ENCODE measurements at places on chromosomes 7 and 10. TPM values are rescaled to one million over a fixed set of nuclear protein-coding genes. Genes with fewer than 3 reads are reported as not detected.

GRCh38 chr10:16116404-16117304 lies 256.3 kb upstream of the MINDY3 start:
- no peak for DNase-seq

DNA sequence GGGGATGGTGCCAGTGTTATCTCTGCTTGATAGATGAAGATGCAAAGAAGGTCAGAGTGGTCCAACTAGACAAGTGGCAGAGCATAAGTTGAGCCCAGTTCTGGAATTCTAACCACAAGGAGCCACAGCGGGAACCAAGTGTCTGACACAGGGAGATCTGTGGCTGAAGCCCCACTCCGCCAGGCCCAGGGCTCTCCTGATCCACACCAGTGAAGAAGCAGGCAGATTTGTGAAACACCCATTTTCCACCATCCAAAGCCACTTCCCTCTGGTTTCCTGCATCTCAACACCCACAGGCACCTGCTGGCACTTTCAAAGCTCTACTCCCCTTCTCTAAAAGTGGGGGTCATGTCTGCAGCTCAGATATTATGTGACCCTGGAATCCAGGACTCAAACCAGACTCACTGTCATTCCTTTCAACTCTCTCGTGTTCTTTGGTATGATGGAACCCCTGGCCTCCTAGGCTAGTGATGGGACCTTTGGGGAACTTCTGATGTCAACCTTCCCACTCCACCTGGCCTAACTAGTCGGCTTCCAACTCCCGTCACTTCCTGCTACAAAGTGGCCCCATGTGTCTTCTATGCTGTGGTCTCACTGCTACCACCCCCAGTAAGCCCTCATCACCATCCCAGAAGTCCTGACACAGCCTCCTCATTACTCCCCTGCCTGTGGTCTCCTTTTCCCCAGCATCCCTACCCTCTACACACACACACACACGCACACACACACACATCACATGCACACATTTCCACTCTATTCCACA lies 177.6 kb downstream of the GRID1 start:
- DNase-seq, result no peak

GRCh38 chr10:116713846-116714245 lies 28.5 kb downstream of the HSPA12A start:
- DNase-seq, result no peak

The SLC35G1 gene
- 3.9 TPM for total RNA-seq

- DNase-seq, result no peak
Observed at GRCh38 chr7:132897093-132897687, 184.7 kb downstream of the CHCHD3 start.

- DNase-seq, result no peak
Observed at GRCh38 chr10:17438583-17438982, 15.8 kb downstream of the ST8SIA6 start.

- no peak for DNase-seq
Observed at GRCh38 chr10:106734220-106734619, 430.3 kb downstream of the SORCS1 start.

The NEUROG3 gene
- total RNA-seq, result not detected

DNA sequence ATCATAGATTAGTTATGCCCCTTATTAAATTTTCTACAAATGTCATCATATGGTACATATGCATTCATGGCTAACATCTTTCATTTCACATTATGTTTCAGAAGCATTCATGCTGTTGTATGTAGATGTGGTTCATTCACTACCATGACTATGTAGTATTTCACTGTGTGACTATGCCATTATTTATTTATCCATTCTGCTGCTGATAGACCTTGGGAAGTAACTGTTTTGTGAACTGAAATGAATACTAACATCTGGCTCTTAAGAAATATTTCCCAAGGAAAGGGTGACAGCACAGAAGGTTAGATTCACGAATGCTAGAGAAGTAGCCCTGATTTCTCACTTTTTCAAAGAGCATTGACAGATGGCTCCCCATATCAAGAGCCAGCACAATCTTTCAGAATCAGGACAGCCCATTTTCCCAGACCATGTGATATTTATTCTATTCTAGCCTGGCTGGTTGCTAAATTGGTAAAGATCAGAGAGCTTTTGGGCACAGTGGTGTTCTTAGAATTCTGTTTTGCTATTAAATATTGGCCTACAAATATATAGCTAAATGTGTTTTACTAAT lies 157.4 kb downstream of the DYNC1I1 start:
- DNase-seq, result no peak

DNA sequence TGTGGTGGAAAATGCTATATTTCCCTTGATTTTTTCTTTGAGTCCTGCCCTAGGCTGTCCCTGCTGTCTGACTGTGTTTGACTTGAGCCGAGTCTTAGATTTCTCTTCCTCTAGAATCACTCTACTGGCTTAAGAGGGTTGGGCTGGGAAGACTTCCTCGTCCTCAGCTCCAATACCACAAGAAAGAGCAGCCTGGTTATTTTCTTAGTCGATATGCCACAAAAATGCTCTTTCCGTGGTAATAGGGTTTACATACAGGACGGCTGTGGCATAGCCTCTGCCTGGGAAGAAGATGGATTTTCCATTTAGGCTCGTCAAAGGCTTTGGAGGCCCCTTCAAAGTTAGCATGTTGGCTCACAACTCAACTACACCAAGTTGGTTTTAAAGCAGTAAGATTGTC lies 212.0 kb upstream of the IGFBP3 start:
- DNase-seq, result peak; percentile 85

DNA sequence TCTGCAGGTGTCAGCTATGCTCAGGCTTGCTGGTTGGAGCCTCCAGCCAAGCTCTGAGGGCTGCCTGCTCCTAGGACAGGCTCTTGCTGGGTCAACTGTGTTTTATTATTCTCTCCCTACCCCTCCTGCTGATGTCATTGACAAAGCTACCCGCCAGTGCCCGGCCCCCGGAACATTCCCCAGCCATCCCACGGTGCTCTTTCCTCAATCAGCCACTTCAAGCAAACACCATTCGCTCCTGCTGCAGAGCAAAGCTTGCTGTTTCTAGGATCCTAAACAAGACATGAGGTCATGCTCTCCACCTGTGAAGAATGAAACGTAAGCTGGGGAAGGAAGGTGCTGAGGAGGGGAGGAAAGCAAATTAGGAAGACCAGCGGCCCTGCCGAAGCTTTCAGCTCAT lies 2.1 kb upstream of the C10orf71 start:
- no peak for DNase-seq
